ENCODE measurements at places on chromosomes 5 and 9. TPM values are rescaled to one million over a fixed set of nuclear protein-coding genes. Genes with fewer than 3 reads are reported as not detected.

ZBED3 gene
- 0.68 TPM for total RNA-seq

PCDHB11 gene
- total RNA-seq: 0.85 TPM

SHOC1 gene
- 0.07 TPM for total RNA-seq

ZCCHC7 gene
- total RNA-seq: 25.3 TPM

GLDC gene
- total RNA-seq: 0.07 TPM

ZFP2 gene
- 1.0 TPM for total RNA-seq

IL9 gene
- not detected for total RNA-seq

SLC25A2 gene
- total RNA-seq: not detected

EPB41L4B gene
- 55.7 TPM for total RNA-seq

MCIDAS gene
- total RNA-seq: 0.07 TPM

TMC1 gene
- total RNA-seq: 0.71 TPM

DEPDC1B gene
- total RNA-seq: 1.3 TPM

SAXO1 gene
- total RNA-seq: under 0.01 TPM

GDF9 gene
- total RNA-seq: 0.57 TPM

AGXT2 gene
- not detected for total RNA-seq

ACOT12 gene
- not detected for total RNA-seq

ERMP1 gene
- 201 TPM for total RNA-seq

TMEM252 gene
- not detected for total RNA-seq

C7 gene
- not detected for total RNA-seq

TAF7 gene
- total RNA-seq: 84.6 TPM

STKLD1 gene
- 0.07 TPM for total RNA-seq

LRRC19 gene
- total RNA-seq: not detected

SMIM33 gene
- total RNA-seq: not detected

NME5 gene
- total RNA-seq: under 0.01 TPM

TAF11L5 gene
- not detected for total RNA-seq

STPG3 gene
- total RNA-seq: not detected

SPINK1 gene
- total RNA-seq: 0.78 TPM

SNX24 gene
- total RNA-seq: 34.4 TPM

C8G gene
- total RNA-seq: not detected

CDKN2A gene
- total RNA-seq: 19.5 TPM

NUTM2F gene
- total RNA-seq: not detected

RGS14 gene
- total RNA-seq: 12.5 TPM

SPRY4 gene
- 5.5 TPM for total RNA-seq

PLAC8L1 gene
- not detected for total RNA-seq

PRR7 gene
- 3.1 TPM for total RNA-seq

SLC34A1 gene
- 0.14 TPM for total RNA-seq

PRDM9 gene
- total RNA-seq: under 0.01 TPM

N4BP3 gene
- 5.8 TPM for total RNA-seq

EGFLAM gene
- 0.93 TPM for total RNA-seq

FBP1 gene
- under 0.01 TPM for total RNA-seq
